Fibroblast of skin of right biceps (primary cell): ENCODE measurements at places on chromosomes 6 and 20.
A peak's percentile ranks its signal among the peaks of the same experiment; 100 is the strongest.

GRCh38 chr6:156795825-156796224, 18.6 kb downstream of the ARID1B start:
- peak; percentile 30 for DNase-seq

GRCh38 chr6:135311446-135312200, 130.5 kb downstream of the MYB start:
- DNase-seq: no peak

DNA sequence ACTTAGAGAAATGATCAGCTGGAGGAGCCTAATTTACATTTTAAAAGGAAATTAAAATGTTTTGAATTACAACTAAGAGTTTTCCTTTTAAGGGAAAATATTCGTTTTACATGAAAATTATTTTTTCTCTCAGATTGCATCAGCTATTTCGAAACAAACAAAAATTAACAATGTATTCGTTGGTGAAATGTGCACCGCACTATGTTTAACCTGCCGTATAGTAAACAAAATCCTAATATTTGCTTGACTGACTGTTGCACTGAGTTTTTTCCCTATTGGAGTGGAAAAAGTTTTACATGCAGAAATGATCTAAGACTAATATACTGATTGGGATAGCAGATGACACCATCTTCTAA, 5.7 kb downstream of the PDE10A start:
- no peak for DNase-seq

DNA sequence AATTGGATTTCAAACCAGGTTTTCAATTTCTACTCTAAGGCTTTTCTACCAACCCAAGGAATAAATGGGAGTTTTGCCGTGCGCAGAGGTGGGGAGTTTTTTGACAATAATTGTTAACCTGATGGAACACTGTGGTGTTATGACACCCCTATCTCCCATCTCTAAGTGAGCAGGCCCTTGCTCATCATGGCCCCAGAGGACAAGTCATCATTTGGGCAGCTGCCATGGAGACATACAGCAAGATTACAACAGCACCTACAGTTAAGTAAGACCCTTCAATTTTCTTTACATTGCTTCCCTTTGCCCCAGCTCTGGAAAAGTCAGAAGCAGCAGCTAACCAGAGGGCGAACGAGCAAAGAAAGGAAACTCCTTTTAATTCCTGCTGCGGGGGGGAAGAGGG, 54.3 kb downstream of the ADGRF5 start:
- DNase-seq: no peak

DNA sequence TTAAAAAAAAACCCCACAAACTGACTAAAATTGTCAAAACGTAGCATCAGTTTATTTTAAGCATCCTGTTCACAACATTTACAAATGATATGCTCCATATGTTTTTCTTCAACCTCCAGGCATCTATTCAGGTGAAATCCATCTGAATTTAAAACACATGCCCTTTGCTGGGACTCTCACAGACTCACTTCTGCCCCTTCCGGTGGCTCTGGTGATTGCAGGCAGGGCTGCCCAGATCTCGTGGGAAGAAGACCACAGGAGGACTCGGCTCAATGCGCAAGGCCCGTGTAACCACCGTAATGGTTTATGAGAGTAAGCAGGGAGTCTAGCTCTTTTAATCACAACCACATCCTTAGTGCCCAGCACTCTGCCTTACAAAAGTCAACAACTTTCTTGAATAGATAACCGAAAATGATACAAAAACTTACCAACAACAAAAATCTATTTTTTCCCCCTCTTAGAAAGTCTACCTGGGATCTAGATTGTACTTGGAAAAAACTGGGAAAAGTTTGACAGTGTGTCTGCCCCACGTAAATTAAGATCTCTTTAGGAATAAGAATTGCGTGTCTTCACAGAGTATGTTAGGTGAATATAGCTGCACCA, 139.1 kb downstream of the KIF16B start:
- DNase-seq: peak; percentile 44

DNA sequence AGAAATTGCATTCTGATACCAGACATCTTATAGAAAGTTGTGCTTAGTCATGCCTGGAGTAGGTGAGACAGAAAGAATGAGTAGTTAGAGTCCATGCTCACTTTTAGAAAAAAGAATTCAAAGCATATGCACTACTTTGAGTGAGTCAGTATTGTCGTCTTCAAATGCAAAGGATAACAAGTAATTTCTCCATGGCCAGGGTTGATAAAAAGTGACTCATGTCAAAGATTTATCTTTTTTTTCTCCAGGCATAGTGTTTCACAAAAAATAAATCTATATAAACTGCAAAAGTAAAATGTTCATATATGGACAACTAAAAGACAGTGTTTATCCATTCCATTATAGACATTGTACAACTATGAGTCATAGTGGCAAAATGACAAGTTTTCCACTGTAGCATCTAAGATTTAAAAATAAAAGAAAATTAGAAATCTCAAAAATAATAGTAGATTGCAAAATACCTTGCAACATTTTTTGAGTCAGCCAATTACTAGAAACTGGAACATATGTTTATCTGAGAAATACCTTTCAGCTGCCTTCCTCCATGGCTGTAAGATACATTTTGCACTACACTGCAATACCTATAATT, 329.6 kb downstream of the GRIK2 start:
- DNase-seq: peak; percentile 98

DNA sequence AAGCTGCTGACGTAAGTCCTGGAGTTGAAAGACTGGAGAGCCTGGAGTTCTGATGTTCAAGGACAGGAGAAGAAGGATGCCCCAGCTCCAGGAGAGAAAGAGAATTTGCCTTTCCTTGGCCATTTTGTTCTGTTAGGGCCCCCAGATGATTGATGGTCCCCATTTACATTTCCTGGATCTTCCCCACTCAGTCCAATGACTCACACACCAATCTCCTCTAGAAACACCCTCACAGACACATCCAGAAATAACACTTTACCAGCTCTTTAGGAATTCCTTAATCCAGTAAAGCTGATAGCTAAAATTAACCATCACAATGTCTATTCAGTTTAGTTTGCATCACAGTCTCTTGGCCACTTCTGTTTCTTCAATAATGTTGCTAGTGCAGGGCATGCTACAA, 260.2 kb upstream of the IRAK1BP1 start:
- DNase-seq: peak; percentile 90

GRCh38 chr20:48937674-48938073, 16.2 kb downstream of the ARFGEF2 start:
- DNase-seq: no peak

GRCh38 chr6:40347571-40348011, 239.6 kb downstream of the LRFN2 start:
- DNase-seq: no peak

DNA sequence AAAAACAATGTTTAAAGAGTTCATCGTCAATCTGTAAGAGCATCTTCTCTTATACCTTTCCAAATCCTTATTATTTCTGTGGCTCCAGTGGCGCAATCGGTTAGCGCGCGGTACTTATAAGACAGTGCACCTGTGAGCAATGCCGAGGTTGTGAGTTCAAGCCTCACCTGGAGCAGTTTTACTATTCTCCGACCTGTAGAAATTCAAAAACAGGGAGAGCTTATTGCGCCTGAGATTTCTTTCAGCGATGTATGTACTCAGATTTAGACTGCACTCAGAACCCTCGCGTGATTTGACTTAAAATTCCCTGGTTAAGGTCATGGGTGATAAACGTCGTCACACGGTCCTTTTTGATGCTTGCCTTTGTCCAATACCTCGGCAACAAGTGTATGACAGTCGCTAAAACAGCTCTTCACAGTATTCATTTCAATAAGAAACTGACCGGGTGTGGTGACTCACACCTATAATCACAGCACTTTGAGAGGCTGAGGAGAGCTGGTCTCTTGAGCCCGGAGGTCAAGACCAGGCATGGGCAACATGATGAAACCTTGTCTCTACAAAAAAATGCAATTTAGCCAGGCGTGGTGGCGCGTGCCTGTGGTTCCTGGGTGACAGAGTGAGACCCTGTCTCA, 11.9 kb downstream of the GPX5 start:
- DNase-seq: peak; percentile 38

- peak; percentile 86 for DNase-seq
These were observed 56.1 kb downstream of the FILIP1 start for GRCh38 chr6:75437421-75437891.

DNA sequence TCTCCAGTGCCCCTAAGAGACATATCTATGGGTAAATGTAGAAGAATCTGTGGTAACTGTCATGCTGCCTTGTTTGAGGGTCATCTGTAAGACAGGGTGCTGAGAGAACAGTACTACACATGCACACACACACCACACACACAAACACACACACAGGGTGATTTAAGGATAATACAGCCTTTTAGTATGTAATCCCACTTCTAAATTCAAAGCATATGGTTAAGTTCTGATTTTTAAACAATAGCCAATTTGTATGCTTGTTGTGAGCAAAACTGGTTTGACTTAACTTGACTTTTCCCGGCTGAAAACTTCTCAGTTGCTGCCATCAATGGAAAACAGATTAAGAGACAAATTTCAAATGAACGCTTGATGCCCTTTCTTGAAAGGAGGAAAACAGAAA, 241.8 kb downstream of the ADGRG6 start:
- DNase-seq: no peak

- DNase-seq: peak; percentile 24
These were observed 17.6 kb upstream of the FUCA2 start for GRCh38 chr6:143529095-143529494.

DNA sequence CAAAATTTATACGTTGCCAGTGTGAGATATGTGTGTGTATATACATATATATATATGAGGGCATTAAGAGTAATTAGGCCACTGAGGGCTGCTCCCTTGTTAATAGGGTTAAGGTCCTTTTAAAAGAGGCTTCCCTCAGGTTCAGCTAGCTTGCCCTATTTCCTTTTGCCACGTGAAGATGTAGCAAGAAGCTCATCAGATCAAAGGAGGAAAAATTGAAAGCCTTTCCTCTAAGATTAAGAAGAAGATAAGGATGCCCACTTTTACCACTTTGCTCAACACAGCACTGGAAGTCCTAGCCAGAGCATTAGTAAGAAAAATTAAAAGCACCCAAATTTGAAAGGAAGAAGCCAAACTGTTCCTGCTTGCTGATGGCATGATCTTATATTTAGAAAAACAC, 33.2 kb upstream of the ISM1 start:
- no peak for DNase-seq

DNA sequence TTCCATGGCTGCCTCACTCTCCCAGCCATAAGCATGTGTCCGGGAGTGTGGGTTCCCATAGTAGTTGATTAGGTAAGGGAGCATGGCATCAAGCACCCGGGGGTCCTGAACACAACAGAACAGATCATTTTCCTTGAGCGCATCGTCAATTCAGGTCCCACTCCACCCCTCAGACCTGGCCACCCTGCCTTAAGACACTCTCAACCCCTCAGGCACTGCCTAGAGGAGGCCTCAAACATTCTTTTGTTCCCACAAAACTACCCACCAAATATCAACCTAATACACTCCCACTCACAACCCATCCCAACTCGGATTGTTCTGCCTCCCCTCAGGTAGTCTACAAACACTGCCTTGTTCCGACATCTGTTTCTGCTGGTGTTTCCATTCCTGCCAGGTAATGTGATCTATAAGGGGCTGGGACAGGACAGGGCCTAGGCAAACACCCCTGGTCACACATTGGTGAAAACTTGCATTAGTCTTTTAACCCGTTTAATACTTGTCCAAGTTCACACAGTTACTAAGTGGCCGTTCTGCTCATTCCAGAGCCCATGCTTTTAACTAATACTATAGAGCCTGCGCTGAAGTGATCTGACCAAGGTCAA, 1.4 kb downstream of the NFS1 start:
- DNase-seq: no peak

GRCh38 chr20:62487-62886, 25.0 kb upstream of the DEFB125 start:
- no peak for DNase-seq

- peak; percentile 81 for DNase-seq
These were observed 284.6 kb upstream of the FOXQ1 start for GRCh38 chr6:1027109-1027794.

- no peak for DNase-seq
These were observed 80.2 kb downstream of the MAP7 start for GRCh38 chr6:136470044-136470443.

GRCh38 chr6:8914700-8915099, 479.4 kb upstream of the SLC35B3 start:
- DNase-seq: no peak

DNA sequence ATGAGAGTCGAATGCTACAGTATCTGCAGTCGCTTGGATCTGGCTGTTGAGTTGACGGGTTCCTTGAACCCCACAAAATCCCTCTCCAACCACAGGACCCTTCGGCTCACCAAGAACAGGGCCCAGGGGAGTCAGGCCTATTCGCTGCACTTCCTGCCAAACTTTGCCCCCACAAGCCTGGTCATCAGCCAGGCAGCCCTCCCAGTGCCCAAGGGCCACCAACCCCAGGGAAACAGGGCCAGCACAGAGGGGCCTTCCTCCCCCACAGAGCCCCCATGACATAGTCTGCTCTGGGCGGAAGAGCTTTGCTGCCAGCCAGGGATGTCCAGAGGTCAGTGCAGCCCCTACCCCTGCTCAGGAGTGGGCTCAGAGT, 34.5 kb upstream of the MRGBP start:
- no peak for DNase-seq

DNA sequence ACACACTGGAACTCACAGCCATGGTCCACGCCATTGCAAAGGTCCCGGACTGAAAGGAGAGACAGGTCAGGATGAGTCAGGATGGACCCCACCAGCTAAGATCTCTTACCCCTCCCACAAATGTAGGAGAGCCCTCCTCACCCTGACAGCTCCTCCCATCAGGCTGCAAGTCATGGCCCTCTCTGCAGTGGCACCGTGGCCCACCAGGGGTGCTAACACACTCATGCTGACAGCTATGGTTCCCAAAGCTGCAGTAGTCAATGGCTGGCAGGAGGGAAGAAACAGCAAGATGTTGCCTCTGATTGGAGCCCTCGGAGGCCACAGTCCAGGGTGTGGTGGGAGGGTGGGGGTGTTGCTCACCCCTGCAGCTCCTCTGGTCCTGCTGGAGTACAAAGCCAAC, 5.7 kb upstream of the RBPJL start:
- peak; percentile 34 for DNase-seq

DNA sequence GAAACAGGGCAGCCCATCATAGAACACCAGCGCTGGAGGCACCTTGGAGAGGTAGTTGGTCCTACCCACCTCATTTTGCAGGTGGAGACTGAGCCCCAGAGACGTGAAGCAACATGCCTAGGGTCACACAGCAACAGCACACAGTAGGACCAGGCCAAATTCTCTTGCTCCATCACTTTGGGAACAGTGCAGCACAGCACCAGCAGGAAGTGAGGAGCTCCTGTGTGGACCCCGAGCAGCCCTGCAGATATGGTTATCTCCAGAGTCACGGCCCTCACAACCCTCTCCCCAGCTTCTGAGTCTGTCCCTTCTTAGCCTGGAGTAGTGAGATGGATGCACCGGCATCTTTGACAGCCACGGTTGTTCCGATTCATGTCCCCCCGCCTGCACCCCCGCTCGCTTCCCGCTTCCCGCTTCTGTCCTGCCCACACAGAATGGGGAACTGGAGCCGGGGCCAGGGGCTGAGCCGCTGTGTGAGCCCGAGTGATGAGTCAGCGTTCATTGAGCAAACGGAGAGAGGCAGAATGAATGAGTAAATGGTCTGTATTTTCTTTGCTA, 72.6 kb upstream of the DUSP22 start:
- DNase-seq: peak; percentile 67

DNA sequence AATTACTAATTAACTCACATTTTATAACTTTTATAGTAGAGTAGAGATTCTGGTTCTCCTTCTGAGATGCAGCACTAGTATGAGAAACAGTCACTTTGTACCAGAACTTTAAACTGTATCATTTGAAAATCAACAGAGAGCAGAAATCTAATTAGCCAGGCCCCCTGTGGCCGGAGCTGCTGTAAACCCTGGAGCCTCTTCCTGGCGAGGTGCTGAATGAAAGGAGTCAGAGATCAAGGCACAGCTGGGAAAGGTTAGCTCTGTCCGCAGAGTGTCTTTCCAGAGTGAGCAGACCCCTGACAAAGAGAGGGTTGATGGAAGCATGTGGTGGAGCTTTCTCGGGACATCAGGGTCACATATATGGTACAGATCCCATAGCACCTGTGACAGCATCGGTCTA, 703.8 kb downstream of the RFPL4B start:
- no peak for DNase-seq
